ENCODE measurements at places on chromosomes 2 and 18. TPM values are rescaled to one million over a fixed set of nuclear protein-coding genes. Genes with fewer than 3 reads are reported as not detected.

- DNase-seq = no peak
Measured at GRCh38 chr2:44778221-44778654, 163.3 kb upstream of the SIX3 start.

DNA sequence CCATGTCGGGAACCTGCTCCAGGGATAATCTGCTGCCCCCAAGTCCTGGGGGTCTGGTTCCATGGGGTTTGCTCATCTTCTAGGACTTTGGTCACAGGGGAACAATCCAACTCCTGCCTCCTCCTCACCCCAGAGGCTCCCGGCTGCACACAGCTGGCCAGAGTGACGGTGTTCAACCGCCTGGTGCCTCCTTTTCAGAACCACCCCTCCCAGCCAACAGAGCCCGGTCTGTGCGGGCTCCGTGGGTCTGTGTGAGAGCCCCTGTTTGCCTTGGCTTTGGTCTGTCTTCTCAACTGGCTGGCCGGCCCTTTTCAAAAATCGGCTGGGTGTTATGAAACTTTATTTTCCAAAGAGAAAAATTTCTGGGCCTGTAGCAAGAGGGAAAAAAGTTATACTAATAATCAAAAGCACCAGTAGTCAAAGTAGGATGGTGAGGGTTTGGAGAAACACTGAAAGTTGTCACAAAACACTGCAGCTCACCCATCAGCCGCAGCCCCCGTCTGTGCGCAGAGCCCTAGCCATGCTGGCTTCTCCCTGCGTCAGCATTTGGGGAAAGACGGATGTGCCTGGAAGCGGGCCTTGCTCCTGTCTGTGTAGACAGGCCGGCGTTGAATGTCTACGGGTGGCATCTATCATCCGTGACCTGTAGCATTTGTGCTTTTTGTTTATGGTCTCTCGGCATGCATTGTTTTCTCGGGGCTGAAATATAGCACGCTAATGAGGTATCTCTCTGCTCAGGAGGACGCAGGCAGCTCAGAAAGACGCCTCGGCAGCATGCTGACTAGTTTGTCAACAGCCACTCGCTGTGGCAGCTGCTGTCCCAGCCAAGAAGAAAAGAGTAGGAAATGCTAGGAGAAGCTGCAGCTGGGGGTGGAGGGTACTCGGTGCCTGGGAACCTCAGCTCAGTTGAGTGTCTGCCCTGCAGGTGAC is 138.6 kb downstream of the GLI2 start:
- no peak for DNase-seq

GRCh38 chr2:219252900-219253752 is at the start of gene TUBA4B:
TUBA4B (plus strand) TSS chr2:219253243; CDS start chr2:219253408, 165 bp downstream.
- peak; percentile 46 for DNase-seq

- DNase-seq = no peak
Measured at GRCh38 chr2:46845542-46846486, 69.8 kb downstream of the MCFD2 start.

DNA sequence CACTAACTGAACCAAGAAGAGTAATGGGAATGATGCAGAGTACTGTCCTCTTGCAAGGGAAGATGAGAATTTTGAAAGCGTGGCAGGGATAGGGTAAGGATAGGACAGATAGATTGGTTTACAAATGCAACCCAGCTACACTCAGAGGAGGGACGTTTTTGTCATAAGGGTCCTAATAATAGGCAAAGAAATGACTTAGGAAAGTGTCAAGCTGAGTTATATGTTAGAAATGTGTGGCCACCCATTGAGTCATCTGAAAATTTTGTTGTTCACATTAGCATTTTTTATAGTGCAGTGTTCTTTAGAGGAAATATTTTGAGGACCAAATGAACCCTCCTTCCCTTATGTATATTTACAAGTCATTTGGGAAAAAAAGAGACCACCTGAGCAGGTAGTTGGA is 137.5 kb downstream of the PHLPP1 start:
- DNase-seq = no peak

GRCh38 chr2:214410918-214411554 is at the start of gene VWC2L:
VWC2L (plus strand) TSS chr2:214411054; CDS start chr2:214414194, 3,140 bp downstream.
- DNase-seq = peak; percentile 72

DNA sequence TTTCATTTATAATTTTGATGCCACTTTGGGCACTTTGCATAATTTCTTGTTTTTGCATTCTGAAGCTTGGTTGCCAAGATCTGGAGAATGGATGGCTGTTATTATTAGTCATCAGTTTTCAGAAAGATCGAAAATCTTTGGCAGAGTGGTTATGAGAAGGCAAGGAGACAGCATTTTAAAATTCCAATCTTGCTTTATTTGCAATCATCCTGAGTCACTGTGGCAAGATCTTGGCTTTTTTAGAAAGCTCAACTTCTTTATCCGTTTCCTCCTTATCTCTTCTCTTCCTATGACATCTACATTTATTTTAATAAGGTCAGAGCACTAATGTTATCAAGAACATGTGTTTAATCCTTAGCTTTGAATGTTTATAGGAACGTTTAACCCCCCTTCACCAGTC is 31.1 kb upstream of the EIF2AK3 start:
- DNase-seq = no peak

- no peak for DNase-seq
Measured at GRCh38 chr2:241502281-241502680, 6.1 kb downstream of the STK25 start.

DNA sequence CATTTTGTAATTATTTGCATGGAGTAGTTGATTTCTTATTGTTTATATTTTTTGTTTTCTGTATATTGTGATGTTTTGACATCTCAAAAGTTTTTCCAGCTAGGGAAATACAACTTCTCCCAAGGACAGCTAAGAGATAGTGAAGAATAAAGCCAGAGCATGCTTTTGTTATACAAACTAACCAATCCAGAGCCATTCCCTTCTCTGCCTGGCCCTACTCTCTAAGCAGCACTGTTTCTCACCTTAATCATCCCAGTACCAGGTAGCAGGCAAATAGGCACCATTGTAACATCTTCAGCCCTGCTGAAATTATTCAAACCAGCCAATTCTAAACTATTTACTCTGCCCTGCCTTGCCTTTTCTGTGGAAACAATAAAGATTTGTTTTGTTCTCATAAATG is 1063.4 kb upstream of the CHAC2 start:
- no peak for DNase-seq

- no peak for DNase-seq
Measured at GRCh38 chr2:237201461-237202287, 116.0 kb downstream of the COPS8 start.

DNA sequence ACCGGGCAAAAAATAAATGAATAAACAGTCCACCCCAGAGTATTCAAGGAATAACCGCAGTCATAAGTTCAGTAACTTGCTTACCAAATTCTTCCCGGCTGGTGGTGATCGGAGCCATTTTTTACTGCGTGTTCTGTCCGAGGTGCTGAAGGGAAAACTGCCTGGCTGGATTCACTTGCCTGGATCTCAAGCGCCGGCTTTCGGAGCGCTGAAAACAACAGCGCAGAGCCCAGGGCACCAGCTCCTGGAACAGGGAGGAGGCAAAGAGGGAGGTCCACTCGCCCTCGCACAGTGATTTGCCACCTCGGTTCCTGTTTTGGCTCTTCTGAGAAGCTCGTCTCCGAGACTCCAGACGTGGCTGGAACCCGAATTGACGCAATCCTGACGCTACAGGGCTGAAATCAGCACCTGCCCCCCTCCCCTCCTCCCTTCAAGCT is at the start of gene SYT4:
Gene SYT4, minus strand, starts transcription at position 327 of the 437 bp plus-strand sequence. Its CDS starts 209 bp downstream, at position 118.
- peak; percentile 56 for DNase-seq

DNA sequence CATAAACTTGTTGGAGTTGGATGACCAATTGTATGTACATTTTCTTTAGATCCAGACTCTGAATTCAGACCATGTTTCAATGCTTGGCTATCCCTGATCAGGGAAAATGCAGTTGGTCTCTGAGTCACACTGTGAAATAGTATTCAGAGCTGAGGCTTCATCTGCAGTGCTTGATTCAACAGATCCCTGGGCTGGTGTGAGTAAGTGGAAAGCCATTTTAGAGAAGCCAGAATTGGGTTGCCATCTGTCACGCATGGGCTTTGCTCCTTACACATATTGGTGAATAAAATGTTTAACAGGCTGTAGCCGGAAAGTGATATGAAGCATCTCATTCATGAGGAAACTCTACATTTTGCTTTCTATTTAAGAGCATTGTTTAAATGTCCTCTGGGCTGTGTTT is 50.0 kb upstream of the ACYP2 start:
- DNase-seq = no peak

- no peak for DNase-seq
Measured at GRCh38 chr2:28750316-28751251, 1.0 kb upstream of the PPP1CB start.

- no peak for DNase-seq
Measured at GRCh38 chr2:54329482-54330161, 73.6 kb upstream of the TSPYL6 start.

GRCh38 chr18:25827228-25827627 is 263.2 kb downstream of the SS18 start:
- DNase-seq = no peak

GRCh38 chr2:60519231-60519863 is 34.1 kb downstream of the BCL11A start:
- DNase-seq = no peak

DNA sequence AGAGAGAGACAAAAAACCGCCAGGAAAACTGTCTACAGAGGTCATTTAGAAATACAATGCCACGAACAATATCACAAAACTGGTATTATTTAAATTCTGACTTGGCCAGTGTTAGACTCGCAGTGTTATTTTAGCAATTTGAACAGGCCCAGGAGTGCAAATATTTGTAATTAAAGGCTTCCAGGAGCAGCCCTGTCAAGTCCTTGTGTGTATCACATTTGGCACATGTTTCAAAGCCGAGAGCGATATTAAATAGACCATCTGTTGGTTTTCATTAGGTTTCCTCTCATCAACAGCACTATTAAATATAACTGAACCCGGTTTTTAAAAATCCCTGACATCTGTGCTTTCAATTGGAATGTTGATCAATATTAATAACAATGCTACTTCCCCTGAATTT is 656.9 kb downstream of the TSN start:
- DNase-seq = no peak

The PTGR3 gene
- 33.4 TPM for polyA plus RNA-seq

The ZNF236 gene
- 2.1 TPM for polyA plus RNA-seq

The SERPINB3 gene
- not detected for polyA plus RNA-seq

The CNDP1 gene
- polyA plus RNA-seq = not detected

The LYG2 gene
- not detected for polyA plus RNA-seq

The NRP2 gene
- 2.0 TPM for polyA plus RNA-seq

The CHN1 gene
- polyA plus RNA-seq = 10.2 TPM

The RAB6C gene
- 0.08 TPM for polyA plus RNA-seq

Measured in heart left ventricle (tissue), 16 donors.